ENCODE measurements at places on chromosomes 16 and 17.

GRCh38 chr17:11807606-11808005 is 189.7 kb downstream of the ZNF18 start:
- DNase-seq: no peak

DNA sequence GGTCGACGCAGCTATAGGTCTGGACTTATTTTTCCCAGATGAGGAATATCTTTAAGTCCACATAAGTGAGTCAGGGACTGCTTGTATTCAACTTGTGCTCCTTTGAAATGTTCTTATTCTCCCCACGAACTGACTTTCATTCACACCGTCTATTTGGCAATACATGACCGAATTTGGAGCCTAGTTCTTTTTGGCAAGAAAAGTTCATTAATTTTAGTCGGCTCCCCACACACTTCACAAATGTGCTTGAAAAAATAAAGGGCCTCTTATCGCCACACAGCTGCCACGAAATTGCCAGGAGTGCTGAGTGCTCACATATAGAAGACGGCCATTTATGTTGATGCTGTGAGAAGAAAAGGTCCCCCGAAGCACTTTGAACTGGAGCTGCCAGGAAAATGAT is 152.6 kb downstream of the PRKCA start:
- DNase-seq: no peak

- DNase-seq: no peak
These were observed 1.0 kb downstream of the VTN start for GRCh38 chr17:28368915-28369683.

DNA sequence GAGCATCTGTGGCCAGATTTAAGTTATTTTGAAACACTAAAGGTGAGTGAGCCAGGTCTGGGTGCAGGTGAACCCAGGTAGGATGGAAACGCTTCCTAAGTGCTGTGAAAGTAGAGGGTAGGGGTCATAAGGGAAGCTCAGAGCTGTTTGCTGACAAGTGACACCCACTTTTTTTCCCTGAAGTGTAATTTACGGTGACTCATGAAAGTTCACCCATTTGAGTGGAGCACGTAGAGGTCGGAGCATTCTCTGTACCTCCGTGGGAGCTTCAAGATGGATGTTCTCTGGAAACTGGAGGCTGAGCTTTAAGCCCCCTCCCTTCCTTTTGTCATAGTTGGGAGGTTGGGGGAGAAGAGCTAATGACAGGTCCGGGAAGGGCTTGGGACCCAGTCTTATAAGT is 44.3 kb downstream of the MPRIP start:
- DNase-seq: no peak

GRCh38 chr16:77564791-77565390 is 130.1 kb upstream of the ADAMTS18 start:
- DNase-seq: no peak

Measured in upper lobe of left lung (tissue), 6 donors.